HCT116 (cell line): ENCODE measurements at places on chromosomes 4 and X. TPM values are rescaled to one million over a fixed set of nuclear protein-coding genes. Genes with fewer than 3 reads are reported as not detected.
A peak's percentile ranks its signal among the peaks of the same experiment; 100 is the strongest.

GRCh38 chr4:2803624-2804448 is 11.0 kb downstream of the SH3BP2 start:
- peak; percentile 40 for DNase-seq

GRCh38 chrX:106999002-106999975 is 723 bp downstream of the MORC4 start:
- DNase-seq = peak; percentile 22

- DNase-seq = no peak
These were observed 158.9 kb downstream of the ADAMTS3 start for GRCh38 chr4:72410158-72410557.

- no peak for DNase-seq
These were observed 127.2 kb upstream of the RPS6KA3 start for GRCh38 chrX:20393944-20394343.

DNA sequence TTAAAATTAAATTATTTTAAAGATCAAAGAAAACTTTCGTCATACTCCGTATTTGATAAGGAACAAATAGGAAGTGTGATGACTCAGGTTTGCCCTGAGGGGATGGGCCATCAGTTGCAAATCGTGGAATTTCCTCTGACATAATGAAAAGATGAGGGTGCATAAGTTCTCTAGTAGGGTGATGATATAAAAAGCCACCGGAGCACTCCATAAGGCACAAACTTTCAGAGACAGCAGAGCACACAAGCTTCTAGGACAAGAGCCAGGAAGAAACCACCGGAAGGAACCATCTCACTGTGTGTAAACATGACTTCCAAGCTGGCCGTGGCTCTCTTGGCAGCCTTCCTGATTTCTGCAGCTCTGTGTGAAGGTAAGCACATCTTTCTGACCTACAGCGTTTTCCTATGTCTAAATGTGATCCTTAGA is at the start of gene CXCL8:
CXCL8 (plus strand) TSS at position 217 of the 426 bp plus-strand sequence; CDS start at position 307, 90 bp downstream.
- DNase-seq = peak; percentile 76

- DNase-seq = no peak
These were observed 72.5 kb downstream of the ANXA3 start for GRCh38 chr4:78624048-78624447.

GRCh38 chr4:78446619-78447018 is 105.0 kb upstream of the ANXA3 start:
- no peak for DNase-seq

- DNase-seq = no peak
These were observed 979.1 kb downstream of the TECRL start for GRCh38 chr4:63430105-63430504.

- no peak for DNase-seq
These were observed 800.2 kb upstream of the FTHL17 start for GRCh38 chrX:31872007-31872406.

DNA sequence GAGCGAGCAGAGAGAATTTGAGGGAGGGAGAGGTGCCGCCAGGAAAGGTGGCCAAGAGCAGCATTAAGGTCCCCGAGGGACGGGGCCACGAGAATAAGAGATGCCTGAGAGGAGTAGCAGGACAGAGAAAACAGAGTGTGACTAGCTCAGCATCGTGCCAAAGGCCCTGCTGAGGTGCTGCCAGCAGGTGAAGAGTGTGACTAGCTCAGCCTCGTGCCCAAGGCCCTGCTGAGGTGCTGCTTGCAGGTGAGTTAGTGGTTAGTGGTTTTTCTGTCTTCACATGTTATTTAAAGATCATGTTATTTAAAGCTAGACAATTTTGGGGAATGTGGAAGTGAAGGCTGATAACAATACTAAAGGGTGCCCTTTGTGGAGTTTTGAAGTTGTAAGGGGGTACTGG is 464.5 kb upstream of the FAT1 start:
- DNase-seq = no peak

GRCh38 chrX:38819709-38820108 is 18.4 kb downstream of the MID1IP1 start:
- no peak for DNase-seq

GRCh38 chr4:11423465-11423864 is 5.2 kb downstream of the HS3ST1 start:
- no peak for DNase-seq

- DNase-seq = no peak
These were observed 331.4 kb downstream of the CCSER1 start for GRCh38 chr4:90458576-90458975.

DNA sequence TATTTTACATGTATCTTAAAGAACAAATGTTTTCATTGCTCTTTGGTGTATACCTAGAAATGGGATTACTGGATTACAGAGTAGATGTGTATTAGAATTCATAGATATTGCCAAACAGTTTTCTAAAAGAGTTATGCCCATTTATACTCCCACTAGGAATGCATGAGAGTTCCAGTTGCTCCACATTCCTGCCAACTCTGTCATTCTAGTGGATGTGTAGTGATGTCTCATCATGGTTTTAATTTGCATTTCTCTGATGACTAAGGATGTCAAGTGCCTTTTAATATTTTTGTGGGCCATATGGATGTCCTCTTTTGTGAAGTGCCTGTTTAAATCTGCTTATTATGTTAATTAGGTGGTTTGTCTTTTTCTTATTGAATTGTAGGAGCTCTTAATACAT is 65.6 kb upstream of the BMP2K start:
- DNase-seq = peak; percentile 7

DNA sequence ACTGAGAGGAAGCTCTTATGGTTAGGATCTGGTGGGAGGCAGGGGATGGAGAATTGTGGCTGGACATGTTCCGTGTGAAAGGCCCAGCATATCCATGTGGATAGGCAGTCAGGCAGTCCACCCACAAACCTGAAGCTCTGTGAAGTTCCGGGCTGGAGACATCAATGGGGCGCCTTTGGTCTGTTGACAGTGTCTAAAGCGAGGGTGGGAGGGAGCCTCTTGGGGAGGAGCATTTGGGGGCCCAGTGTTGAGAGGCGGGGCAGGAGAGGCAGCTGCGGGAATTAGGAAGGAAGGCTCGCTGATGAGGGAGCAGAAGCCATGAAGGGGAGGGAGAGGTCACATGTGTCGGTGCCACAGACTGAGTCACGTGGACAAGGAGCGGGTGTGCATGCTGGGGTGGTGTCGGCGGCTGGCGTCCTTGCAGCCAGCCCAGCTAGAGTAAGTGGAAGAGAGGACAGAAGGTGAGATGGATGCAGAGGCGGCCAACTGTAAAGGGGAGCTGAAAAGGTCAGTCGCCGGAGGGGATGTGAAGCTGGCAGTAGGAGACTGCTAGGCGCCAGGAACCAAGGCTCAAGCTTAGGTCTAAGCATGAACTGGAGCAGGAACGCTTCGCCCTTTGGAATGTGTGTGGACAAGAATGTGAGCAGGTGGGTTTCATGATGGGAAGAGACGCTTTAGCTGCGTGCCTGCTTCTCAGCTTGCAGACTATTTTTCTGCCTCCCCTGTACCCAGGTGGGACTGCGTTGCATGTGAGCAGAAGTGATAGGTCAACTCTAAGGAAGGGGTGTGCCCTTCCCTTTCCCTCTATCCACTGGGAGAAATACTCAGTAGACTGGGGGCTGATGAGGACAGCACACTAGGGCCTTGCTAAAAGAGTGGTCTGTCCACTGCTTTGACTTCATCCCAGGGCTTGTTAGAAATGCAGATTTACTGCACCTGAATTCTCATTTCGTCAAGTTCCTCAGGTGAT is 44.0 kb upstream of the TLR2 start:
- DNase-seq = no peak

- DNase-seq = no peak
These were observed 12.3 kb downstream of the SCARB2 start for GRCh38 chr4:76201276-76201675.

- DNase-seq = no peak
These were observed 20.0 kb upstream of the MBNL3 start for GRCh38 chrX:132508834-132509233.

- no peak for DNase-seq
These were observed 19.7 kb downstream of the TRIM2 start for GRCh38 chr4:153223930-153224329.

GRCh38 chrX:111869639-111870034 is 6.3 kb upstream of the TRPC5OS start:
- peak; percentile 16 for DNase-seq

GRCh38 chr4:67403342-67403741 is 142.0 kb downstream of the CENPC start:
- no peak for DNase-seq

- no peak for DNase-seq
These were observed 65.0 kb downstream of the PHEX start for GRCh38 chrX:22097012-22097694.

DNA sequence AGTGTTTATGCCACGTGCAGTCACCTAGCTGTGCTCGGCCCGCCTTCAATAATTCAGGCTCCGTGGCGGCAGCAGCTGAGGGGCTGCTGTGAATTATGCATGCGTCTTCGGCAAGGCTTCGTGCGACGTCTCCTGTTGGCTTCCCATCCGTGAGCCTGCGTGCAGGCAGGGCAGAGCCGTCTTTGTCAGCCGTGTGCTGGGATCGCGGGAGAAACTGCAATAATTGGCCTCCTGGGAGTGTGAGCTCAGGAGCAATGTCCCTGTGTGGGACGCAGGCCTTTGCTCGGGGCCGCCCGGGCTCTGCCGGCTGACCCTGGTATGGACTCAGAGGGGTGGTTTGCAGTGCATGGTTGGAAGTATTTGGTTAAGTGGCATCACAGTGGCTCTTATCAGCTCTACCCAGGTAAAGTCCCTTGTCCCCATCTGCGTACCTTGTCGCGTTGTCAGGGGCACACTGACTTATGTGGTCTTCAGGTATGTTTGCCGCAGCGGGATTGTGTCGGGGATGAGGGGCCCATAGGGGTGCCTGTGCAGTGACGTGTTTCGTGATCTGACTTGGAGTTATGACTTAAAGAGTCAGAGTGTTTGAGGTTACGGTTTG is 34.5 kb upstream of the HGFAC start:
- DNase-seq = no peak

GRCh38 chrX:112820364-112821268 is 20.0 kb downstream of the AMOT start:
- DNase-seq = no peak

DNA sequence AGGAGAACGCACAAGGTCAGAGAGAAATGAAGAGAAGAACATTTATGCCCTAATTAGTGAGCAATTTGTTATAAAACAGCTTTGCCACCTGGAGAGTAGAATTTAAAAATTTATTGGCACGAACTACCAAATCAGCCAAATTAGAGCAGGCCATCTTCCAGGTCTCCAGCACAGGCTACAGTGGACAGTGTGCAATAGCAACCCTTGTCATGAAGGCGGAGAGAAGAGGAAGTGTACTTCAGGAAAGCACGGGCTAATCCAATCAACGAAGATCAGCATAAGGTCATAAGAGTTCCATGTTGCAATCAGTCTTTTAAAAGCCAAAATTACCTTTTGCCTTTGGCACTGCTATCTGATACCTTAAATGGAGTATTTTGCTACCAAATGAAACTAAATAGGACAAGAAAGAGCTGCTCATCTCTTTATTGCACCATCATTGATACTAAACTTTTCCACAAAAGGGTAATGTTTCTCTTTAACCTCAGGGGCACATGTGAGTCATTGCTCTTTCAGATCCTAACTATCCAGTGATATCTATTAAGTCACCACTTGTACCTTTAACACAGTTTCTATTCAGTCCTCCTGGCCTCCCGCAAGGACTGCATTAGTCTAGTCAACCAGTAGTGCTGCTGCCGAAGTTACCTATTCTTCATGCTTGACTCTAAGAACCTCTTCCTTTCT is 19.9 kb downstream of the ANK2 start:
- no peak for DNase-seq

DNA sequence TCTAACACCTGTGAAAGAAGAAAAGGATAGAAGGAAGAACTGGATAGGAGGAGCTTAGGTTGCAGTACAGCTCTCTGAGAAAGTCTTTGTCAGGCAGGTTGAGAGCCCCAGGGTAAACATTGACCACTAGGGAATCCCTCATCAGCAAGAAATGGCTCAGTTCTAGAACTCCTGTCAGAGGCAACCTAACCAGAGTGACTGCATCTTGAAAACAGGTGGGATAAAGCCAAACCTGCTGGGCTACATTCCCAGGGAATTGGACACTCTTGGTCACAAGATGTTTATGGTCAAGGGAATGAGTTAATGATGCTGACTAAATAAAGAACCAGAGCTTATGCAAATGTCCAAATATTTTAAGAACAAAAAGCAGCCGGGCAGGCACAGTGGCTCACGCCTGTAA is 108.3 kb upstream of the MED14 start:
- no peak for DNase-seq

GRCh38 chr4:64682946-64683345 is 273.7 kb upstream of the TECRL start:
- DNase-seq = no peak

- DNase-seq = no peak
These were observed 66.6 kb downstream of the CD99L2 start for GRCh38 chrX:150831863-150832262.

DNA sequence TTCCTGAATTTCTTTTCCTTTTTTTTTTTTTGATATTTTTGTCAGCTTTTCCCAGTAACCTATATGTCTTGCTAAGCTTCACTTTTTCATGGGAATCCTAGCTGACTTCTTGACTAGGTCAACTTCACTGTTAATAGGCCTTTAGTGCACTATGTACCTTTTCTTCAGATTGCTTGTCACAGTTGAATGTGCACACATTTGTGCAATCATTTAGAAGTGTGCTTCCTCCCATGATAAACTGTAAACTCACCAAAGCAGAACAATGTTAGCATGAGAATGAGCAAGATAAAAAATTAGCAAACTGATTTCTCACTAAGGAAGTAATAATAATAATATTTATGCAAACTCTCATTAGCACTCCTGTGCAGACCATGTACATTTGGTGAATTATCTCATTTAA is 173.2 kb downstream of the PABPC4L start:
- no peak for DNase-seq

GRCh38 chr4:11130195-11130970 is 298.3 kb downstream of the HS3ST1 start:
- no peak for DNase-seq

GRCh38 chrX:153727123-153727931 is 2.7 kb downstream of the ABCD1 start:
- no peak for DNase-seq

- DNase-seq = no peak
These were observed 202.1 kb downstream of the GPC3 start for GRCh38 chrX:133783274-133783673.

GAGE13 gene
- total RNA-seq = not detected

ANXA10 gene
- total RNA-seq = 15.1 TPM

PABPC5 gene
- total RNA-seq = not detected

GAB1 gene
- 3.8 TPM for total RNA-seq

CENPVL1 gene
- total RNA-seq = not detected

PABPC4L gene
- not detected for total RNA-seq

CENPE gene
- 31.3 TPM for total RNA-seq

CT47B1 gene
- not detected for total RNA-seq

LARP1B gene
- total RNA-seq = 31.1 TPM

ARAP2 gene
- 13.6 TPM for total RNA-seq

SMR3B gene
- total RNA-seq = not detected

PRRG1 gene
- total RNA-seq = 16.0 TPM

ADAM29 gene
- not detected for total RNA-seq

STS gene
- 0.54 TPM for total RNA-seq

GABRB1 gene
- total RNA-seq = not detected

HELQ gene
- total RNA-seq = 14.6 TPM

TMEM187 gene
- total RNA-seq = 12.6 TPM

RAB39B gene
- total RNA-seq = 0.10 TPM
